ENCODE measurements at places on chromosomes 16 and 17.
A peak's percentile ranks its signal among the peaks of the same experiment; 100 is the strongest.

DNA sequence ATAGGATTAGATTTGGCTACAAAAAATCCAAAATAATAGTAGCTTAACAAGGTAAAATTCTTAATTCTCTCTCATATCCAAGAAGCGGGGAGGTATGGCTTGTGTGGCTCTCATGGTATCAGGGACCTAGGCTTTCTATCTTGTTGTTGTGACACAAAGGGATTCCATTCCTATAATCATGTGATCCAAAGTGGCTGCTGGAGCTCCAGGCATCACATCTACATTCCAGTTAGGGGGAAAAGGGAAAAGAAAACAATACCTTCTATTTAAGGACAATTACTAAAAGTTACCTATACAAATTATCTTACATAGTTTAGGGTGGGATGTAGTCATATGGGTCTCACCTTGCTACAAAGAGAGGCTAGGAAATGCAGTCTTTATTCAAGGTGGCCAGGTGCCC lies 47.6 kb upstream of the CACNG4 start:
- no peak for DNase-seq

DNA sequence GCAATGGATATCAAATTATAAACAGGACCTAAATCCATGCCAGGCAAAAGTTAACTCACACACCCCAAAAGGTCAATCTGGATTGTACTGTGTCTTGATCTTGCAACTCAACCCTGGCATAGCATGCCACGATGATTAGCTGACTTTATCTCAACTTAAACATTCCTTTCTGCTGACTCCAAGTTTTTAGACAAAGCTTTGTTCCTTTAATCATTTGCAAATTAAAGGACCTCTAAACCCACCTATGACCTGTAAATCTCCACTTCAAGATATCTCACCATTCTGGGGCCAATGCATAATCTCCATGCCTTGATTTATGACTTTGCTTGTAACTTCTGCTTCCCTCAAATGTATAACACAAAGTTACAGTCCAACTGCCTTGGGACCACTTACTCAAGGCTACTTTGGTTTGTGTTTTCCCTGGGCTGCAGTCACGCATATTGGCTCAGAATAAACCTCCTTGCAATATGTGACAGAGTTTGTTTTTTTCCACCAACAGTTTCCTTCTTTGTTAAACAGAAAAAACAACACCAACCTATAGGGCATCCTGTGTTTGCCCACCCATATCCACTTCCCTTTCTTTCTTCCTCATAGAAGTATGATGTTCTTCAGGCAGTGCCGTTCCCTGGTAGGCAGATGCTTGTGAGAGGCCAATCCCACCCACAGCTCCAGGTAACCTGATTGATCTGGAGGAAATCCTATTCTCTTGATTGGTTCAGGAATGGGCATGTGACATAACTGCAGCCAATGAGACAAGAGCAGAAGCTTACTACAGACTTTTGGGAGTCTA lies 390.6 kb upstream of the ERCC4 start:
- DNase-seq = no peak

DNA sequence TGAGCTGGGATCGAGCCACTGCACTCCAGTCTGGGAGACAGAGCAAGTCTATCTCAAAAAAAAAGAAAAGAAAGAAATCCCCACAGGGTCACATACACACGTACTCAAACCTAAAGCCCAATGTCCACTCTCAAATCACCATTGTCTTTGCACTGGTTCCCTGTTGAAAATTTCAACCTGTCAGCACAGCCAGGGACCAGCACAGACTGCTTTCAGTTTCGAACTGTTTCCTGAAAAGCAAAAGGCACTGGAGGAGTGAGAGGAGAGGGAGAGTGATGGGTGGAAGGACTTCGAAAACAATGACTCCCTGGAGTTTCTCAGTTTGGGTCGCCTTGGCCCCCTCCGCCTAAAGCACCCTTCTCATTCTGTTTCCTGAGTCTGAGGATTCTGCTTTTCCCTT lies 9.0 kb upstream of the CD300C start:
- DNase-seq = no peak

GRCh38 chr17:8108972-8109660 lies 9.2 kb downstream of the ALOXE3 start:
- no peak for DNase-seq

GRCh38 chr17:80959330-80960036 lies 32.2 kb upstream of the CHMP6 start:
- no peak for DNase-seq

GRCh38 chr17:82810644-82811430 lies 29.0 kb downstream of the ZNF750 start:
- DNase-seq = no peak

DNA sequence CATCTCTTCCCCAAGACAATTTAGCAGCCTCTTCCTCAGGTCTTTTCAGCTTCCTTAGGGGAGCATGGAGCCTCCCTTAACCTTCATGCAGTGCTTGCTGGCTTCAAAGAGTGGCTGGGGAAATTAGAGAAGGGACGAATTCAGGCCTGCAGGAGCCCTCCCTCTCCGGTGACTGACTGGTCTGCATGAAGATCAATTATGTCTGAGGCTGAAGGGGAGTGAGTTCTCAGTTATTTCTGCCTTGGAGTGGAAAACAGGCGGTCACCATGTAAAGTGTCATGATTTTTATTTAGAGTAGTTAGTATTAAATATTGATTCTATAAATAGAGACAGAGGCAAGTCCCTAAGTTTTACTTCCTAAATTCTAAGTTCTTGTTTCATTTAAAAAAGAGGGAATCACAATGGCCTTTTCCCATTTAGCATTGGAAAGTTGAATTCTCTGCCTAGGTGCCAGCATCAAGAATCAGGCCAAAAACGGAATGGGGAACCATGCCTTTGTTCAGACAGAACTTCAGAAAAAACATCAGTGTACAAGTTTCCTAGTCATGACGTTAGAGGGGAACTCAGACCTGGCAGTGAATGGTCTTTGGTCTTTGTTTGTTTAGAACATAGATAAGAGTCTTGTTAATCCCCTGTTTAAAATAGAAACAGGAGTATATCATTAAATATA lies 4.4 kb downstream of the GABARAPL2 start:
- DNase-seq = no peak

DNA sequence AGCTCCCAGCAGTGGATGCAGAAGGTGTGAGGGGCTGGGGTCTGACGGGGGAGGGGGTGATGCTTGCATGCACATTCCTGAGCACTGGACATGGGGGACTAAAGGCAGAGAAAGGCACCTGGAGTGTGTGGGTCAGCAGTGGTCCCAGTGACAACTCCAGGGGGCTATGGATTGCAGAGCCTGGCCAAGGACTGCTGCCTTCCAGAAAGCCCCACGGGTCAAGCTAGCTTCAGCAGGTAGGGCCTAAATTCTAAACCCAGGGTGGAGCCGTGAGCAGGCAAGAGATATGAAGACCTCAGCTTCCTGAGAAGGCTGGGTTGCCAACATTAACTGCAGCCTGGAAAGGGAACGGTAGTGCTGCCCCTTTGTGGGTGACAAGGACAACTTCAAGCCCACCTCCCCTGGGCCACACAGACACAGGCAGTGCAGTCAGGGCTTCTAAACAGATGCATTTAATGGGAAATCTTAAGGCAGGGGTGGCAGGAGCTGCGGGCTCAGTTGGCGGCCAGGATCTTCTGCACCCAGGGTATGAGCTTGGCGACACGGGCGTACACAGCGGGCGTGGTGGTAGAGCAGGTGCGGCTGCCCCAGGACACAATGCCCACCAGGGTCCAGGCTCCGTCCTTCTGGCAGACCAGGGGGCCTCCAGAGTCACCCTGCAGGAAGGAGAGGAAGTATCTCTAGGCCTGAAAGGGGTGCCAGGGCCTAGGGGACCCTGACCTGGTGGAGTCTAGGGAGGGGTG lies 3.1 kb downstream of the CTRB2 start:
- DNase-seq = peak; percentile 2

DNA sequence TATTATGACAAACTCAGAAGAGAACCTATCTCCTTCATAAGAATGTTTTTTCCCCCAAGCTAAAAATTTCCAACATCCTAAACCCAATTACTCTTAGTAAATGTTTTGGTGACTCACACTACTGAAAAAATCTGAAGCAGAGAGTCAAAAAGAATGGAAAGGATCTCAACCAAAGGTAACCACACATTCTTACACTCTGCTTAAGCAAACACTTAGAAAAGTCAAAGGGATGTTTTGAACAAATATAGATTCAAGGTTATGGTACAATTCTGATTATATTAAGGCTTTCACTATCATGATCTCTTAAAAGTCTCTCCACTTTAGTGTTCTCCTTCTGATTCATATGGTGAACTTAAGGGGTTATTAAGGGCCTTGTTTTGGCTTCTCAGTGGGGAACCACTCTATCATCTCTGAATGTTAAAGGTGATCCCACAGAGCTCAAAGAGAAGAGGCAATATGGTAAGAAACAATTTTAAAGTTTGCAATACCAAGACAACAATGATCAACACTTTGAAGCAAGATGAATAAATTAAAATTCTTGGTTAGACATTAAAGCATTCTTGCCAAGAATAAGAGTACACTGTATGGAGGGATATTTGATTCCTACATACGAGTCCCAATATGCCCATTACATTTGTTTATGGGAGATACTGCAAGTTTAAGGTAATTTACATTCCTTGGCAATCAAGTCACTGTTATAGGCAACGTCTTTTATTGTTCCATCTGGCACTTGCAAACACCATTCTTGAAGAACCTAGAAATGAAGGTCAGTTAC lies 69.2 kb downstream of the CDC27 start:
- no peak for DNase-seq

DNA sequence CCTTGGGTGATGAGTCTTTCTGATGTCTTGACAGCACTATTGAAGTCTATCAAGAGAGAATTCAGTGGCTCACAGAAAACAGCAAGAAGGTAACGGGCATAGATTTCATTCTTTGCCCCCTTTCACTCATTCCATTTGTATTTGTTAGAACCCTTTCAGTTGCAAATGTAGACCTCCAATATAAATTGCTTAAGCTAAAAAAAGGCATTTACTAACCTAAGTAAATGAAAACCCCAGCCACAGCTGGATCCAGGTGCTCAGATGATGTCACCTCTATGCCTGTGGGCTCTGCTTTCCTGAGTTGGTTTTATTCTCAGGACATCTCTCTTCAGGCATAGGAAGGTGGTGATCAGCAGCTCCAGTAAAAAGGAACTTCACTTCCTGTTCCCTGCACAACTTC lies 11.1 kb downstream of the VWA3A start:
- no peak for DNase-seq

GRCh38 chr16:3938843-3939624 lies 58.5 kb upstream of the CREBBP start:
- peak; percentile 90 for DNase-seq

- no peak for DNase-seq
Measured at GRCh38 chr16:4450931-4451519, 23.4 kb downstream of the NMRAL1 start.

GRCh38 chr17:10439816-10440215 lies 18.1 kb upstream of the MYH8 start:
- no peak for DNase-seq

DNA sequence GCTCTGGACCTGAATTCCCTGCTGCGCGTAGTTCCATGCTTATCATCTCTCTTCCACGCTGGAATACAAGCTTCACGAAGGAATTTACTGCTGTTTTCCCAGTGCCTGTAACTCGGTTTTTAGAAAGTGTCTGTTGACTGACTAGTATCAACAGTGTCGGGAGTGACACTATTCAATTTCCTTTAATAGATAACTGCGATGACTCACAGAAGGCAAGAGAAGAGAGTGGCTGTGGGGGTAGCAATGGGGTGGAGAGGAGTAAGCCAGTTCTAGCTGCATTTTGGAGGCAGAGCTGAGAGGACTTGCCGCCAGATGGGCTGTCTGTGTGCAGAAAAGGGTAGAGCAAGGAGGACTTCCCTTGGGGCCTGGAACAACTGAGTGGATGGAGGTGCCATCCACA lies 25.2 kb downstream of the B4GALNT2 start:
- peak; percentile 46 for DNase-seq

- DNase-seq = peak; percentile 52
Measured at GRCh38 chr16:13829697-13830299, 90.2 kb upstream of the ERCC4 start.

DNA sequence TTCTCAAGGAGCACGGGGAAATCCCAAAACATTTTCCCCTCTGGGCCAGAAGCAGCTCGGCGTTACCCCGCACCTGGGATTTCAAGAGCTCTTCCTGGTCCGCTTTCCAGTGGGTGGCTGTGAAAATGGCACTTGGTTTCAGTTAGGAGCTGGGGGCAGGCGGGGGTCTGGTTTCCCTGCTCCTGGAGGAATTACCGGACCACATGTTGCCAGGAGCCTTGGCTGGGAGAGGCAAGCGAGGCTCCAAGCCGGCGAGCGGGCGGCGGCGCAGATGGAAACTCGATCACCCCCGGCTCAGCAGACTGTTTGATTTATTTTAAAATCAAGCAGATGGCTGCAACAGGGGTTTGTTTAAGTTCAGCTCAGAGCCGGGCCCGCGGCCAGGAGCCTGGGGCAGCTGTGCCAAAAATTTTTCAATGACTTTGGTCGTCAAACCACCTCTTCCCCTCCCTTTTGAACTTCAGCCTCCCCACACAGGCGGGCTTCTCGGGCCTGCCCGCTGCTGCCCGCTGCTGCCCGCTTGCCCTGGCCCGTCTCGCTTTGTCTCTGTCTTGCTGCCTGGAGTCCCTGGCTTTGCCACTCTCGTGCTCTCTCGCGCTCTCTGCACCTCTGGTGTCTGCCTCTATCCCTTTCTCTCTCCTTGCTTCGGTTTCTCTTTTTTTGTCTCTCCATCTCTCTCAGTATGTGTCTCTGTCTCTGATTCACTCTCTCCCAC lies 108.0 kb upstream of the CIBAR2 start:
- peak; percentile 79 for DNase-seq

- DNase-seq = no peak
Measured at GRCh38 chr17:41513168-41513547, 5.5 kb downstream of the KRT15 start.

DNA sequence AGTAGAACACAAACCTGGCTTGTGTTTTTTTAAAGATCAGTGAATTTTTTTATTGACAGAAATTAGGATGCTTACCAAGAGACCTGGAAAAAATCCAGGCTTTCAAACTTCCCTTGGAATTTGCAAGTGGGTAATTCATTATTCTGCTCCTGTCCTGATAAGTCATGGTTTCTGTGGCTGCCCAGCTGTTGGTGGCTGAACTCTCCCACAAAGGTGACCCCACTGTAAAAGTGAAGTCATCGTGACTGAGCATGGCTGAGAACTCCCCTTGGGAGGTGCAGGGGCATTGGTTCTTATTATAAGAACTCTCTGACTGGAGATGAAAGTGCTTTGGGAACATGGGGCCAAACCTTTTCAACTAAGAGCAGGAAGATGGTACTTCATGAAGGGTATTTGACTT lies 46.6 kb upstream of the TANC2 start:
- peak; percentile 62 for DNase-seq

GRCh38 chr16:50602531-50603205 lies 54.5 kb downstream of the NKD1 start:
- DNase-seq = peak; percentile 77

GRCh38 chr17:62797959-62798358 lies 10.2 kb downstream of the MARCHF10 start:
- DNase-seq = no peak

DNA sequence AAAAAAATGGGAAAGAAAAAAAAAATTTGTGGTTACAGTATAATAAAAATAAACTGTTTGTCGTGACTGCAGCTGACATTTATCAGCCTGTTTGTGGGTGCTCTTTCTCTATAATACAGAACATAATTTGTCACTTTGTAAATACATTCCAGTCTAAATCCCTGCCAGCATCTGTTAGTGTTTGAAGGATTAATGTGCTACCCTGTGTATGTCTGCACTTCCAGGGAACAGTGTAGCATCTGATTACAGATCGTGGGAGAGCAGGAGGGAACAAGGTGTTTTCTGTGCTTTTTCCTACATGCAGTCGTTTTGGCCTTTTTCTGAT lies 265.1 kb downstream of the WWOX start:
- DNase-seq = no peak
